ENCODE measurements at places on chromosomes 1 and 21. TPM values are rescaled to one million over a fixed set of nuclear protein-coding genes. Genes with fewer than 3 reads are reported as not detected.

The MPZ gene
- 0.37 TPM for total RNA-seq

The CRYAA gene
- not detected for total RNA-seq

The FRRS1 gene
- 1.8 TPM for total RNA-seq

The NBPF4 gene
- 0.18 TPM for total RNA-seq

The MARCKSL1 gene
- total RNA-seq, result 77.4 TPM

The HES3 gene
- not detected for total RNA-seq
